Memory B cell (primary cell): ENCODE measurements at places on chromosomes 12 and 14.

- DNase-seq = no peak
Measured at GRCh38 chr14:90545966-90546751, 149.3 kb downstream of the CALM1 start.

- no peak for DNase-seq
Measured at GRCh38 chr14:94673071-94673470, 60.9 kb downstream of the SERPINA3 start.

DNA sequence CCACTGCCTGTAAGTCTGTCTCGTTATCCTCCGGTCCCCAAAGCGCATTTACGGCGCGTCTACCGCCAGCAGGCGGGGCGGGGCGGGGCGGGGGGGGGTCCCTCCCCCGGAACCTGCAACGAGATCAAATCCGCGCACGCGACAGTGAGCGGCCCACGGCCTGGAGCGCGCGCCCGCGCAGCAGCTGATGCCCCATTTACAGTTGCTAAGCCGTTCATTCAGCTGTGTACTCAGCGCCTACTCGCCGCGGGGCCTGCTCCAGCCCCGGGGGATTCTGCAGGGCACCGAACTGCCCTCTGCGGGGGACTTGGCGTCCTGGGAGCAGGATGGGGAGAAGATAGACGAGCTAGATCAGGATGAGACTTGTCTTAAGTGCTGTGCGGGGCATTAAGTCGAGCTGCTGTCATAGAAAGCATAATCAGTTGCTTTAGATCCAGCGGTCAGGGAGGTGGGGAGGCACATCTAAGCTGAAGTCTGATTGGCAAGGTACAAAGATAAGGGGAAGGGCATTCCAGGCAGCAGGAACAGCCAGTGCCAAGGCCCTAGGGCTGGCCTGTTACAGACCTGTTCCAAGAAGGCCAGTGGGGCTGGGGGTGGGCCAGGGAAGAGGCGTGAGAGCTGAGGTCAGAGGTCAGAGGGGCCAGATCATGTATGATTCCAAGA lies 1.4 kb upstream of the CCDC85C start:
- peak; percentile 63 for DNase-seq

DNA sequence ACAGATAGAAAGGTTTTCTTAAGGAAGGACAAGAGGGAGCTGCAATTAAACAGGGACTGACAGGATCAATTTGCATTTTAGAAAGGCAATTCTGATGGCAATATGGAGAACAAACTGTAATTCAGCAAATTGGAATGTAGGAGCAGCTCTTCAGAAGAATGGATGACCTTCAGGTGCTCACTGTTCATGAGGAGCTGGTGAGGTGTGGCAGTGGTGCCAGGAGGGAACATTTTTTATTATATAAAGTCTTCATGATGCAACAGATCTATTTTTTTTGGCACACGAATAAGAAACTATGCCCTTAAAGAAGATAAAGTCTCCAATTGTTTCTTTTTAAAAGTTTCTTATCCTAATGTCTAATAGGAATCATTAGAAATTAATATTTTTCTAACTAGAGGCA lies 151.7 kb downstream of the SLC38A4 start:
- no peak for DNase-seq

DNA sequence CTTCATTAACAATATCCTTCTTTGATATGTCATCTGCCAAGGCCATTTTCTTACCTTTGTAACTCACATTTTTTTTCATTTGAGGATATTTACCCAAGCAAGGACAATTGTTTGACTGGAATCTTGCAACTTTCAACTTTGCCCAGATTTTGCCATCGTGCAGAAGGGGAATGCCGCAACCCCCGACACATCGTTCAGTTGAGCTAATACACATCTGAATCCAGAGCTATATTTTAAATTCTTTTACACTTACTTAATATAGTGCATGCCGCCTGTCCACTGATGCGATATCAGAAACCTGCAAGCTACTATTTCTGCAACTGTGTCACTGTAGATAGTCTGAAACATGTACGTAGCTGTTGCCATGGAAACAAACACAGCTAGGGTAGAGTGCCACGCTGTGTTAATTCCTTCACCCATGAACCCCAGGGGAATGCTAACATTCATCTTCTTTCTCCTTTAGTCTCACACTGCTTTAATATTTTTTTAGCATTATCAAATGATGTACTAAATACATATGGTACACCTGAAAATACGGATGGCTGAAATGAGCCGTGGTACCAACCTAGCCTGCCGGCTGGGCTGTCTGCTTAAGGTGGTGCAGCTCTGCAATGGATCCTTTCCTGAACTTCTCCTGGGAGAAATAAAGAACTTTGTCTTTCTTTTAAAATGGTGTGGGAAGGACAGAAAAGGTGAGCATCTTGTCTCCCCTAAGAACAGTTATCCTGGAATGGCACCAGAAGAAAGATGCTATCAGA lies 77.0 kb upstream of the FOXN3 start:
- peak; percentile 71 for DNase-seq

DNA sequence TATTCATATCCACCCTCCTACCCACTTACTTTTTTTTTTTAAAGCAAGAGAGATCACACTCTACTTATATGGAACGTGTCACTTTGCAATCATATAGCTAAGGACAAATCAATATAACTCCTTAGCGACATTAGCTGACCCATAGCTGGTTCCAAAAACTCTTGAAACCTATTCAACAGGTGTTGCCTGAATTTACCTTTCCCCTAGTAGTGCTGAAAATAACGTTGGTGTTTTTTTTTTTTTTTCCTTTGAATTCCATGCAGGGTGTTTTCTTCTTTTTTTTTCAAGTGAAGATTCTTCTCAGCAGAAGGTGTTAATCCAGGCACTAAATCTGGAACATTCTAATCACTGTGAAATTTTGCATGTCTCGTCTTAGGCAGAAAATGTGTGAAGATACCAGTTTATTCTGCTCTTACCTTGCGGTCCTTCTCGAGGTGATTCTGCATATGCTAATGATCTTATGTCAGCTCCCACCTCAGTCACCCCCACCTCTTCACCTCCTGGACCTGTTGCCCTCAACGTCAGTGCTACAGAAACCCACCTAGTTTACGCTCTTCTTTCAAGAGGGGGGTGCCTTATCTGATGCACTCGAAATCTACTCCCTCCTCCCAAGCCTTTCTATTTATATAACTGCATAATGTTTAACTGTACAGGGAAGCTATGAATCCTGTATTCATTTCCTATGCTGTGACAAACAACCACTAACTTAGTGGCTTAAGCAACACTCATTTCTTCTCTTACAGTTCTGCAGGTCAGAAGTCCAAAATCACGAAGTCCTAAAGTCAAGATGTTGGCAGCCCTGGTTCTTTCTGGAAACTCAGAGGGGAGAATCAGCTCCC lies 7.1 kb upstream of the VPS37B start:
- no peak for DNase-seq

DNA sequence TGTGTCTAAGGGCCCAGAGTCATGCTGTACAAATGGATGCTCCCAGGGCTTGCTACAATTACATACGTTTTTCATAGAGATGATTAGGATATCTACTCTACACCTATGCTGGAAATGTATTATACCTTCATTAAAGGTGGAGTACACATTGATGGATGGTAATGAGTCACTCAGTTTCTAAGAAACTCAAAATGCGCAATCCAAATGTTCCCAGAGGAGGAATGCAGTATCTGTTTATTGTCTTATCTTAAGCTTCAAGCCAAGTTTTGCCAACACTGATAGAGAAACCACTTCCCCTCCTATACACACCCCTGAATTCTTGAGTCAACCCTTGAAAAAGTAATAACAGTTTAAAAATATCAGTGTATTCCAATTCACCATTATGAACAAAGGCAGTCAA lies 266.6 kb upstream of the FAR2 start:
- no peak for DNase-seq

- DNase-seq = peak; percentile 68
Measured at GRCh38 chr12:49296034-49296835, 1.3 kb downstream of the PRPH start.
